ENCODE measurements at places on chromosomes 2 and 18. TPM values are rescaled to one million over a fixed set of nuclear protein-coding genes. Genes with fewer than 3 reads are reported as not detected.

DNA sequence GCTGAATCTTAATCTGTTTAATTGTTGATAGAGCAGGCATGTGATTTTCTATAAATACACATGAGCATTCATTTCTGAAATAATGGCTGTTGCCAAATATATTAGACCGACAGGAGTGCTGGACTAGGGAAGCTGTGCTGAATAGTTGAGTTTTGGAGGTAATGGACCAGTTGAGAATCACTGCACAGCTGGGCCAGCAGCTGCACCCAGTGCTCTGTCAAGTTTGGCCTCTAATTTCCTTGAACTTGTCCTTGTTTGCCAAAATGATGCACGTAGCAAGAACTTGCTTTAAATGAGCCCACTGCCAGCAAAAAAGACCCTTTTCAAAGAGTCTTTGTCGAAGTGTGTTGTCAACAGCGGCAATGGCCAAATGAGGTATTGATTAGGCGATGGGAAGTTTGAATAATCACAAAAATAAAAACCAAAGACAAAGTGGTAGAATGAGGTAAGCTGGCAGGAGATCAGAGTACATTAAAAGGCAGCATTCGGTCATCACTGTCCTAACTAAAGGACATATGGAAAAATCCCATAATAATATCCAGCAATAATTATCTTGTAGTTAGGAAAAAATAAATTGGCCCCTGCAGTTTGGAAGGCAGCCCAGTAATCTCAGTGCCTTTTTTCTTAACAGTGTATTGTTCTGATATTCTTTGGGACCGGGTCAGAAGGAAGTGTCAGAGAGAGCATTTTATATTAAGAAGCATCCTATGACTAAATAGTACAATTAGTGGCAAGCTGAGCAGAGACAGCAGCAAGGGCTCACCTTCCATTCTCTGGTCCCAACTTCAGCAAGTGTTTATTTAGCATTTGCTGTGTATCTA is 126.2 kb downstream of the RAPGEF4 start:
- H3K27ac ChIP-seq, result no peak overlapping the region
- no peak overlapping the region for H3K4me3 ChIP-seq
- H3K4me1 ChIP-seq, result peaks cover 7% of the 10 kb centered on the region
- no peak for DNase-seq
- no peaks in the 10 kb centered on the region for H3K36me3 ChIP-seq

- no peaks in the 10 kb centered on the region for H3K36me3 ChIP-seq
- no peak overlapping the region for H3K4me3 ChIP-seq
- no peak overlapping the region for H3K27ac ChIP-seq
- H3K4me1 ChIP-seq, result no peaks in the 10 kb centered on the region
These were observed 318.9 kb upstream of the TRIB2 start for GRCh38 chr2:12397854-12398253.

DNA sequence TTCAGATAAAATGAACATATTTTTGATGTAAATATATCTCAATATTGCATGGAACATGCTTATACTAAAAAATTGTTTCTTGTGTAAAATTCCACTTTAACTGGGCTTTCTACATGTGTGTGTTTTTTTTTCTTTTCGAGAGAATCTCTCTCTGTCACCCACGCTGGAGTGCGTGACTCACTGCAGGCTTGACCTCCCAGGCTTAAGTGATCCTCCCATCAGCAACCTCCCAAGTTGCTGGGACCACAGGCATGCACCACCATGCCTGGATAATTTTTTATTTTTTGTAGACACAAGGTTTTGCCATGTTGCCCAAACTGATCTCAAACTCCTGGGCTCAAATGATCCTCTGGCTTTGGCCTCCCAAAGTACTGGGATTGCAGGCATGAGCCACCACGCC is 254.6 kb downstream of the LOXHD1 start:
- H3K27ac ChIP-seq, result no peak overlapping the region
- DNase-seq, result no peak
- H3K36me3 ChIP-seq, result no peaks in the 10 kb centered on the region
- H3K4me3 ChIP-seq, result no peak overlapping the region
- no peaks in the 10 kb centered on the region for H3K27me3 ChIP-seq

The LIMS2 gene
- 148 TPM for total RNA-seq

- no peak for DNase-seq
- no peaks in the 10 kb centered on the region for H3K4me1 ChIP-seq
- no peaks in the 10 kb centered on the region for H3K36me3 ChIP-seq
- H3K27me3 ChIP-seq, result no peaks in the 10 kb centered on the region
- H3K4me3 ChIP-seq, result no peak overlapping the region
These were observed 129.8 kb downstream of the BCL2L11 start for GRCh38 chr2:111250448-111251030.

The SPTBN1 gene
- total RNA-seq, result 601 TPM

The GRHL1 gene
- 6.5 TPM for total RNA-seq

The STON1 gene
- 33.4 TPM for total RNA-seq

GRCh38 chr2:145897151-145897550 is 1377.2 kb upstream of the ZEB2 start:
- DNase-seq, result no peak
- no peaks in the 10 kb centered on the region for H3K27me3 ChIP-seq
- no peaks in the 10 kb centered on the region for H3K36me3 ChIP-seq
- H3K4me1 ChIP-seq, result no peaks in the 10 kb centered on the region
- no peak overlapping the region for H3K27ac ChIP-seq
- H3K4me3 ChIP-seq, result no peak overlapping the region

DNA sequence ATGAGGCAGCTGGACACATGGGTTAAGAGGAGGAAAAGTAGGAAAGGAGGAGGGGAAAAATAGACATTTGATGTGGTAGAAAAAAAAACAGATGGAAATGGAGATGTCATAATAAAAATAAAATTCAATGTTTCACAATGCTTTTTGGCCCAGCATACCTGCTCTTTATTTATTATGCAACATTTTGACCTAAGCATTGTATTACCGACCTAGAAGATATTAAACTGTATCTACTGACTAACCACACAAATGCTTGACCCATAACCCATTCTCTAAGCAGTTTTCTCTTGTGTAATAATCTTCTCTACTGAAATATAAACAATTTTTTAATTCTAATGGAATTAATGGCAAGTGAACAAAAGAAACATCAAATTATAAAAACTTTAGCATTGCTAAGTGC is 362.3 kb downstream of the FBXO15 start:
- no peaks in the 10 kb centered on the region for H3K4me1 ChIP-seq
- H3K4me3 ChIP-seq, result no peak overlapping the region
- H3K27me3 ChIP-seq, result no peaks in the 10 kb centered on the region

DNA sequence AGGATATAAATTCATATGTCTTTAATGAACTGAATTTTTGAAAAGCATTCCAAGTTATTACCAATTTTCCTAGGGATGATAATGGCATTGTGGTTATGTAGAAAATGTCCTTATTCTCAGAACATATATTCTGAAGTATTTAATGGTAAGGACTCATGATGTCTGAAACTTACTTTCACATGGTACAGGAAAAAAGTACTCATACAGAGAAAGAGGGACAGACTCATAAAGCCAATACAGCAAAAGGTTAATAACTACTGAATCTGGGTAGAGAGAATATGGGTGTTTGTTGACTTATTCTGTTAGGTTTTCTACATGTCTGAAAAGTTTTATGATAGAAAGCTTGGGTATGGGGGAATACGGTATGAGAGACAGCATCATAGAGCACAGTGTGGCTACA is 84.3 kb upstream of the SERTAD2 start:
- no peaks in the 10 kb centered on the region for H3K36me3 ChIP-seq
- no peak overlapping the region for H3K4me3 ChIP-seq
- DNase-seq, result no peak
- H3K27ac ChIP-seq, result no peak overlapping the region
- no peaks in the 10 kb centered on the region for H3K27me3 ChIP-seq
- no peaks in the 10 kb centered on the region for H3K4me1 ChIP-seq

The RTP5 gene
- total RNA-seq, result not detected

The DHRS9 gene
- 6.1 TPM for total RNA-seq

- H3K4me1 ChIP-seq, result no peaks in the 10 kb centered on the region
- H3K27ac ChIP-seq, result no peak overlapping the region
- no peak overlapping the region for H3K4me3 ChIP-seq
- H3K36me3 ChIP-seq, result no peaks in the 10 kb centered on the region
- no peaks in the 10 kb centered on the region for H3K27me3 ChIP-seq
- DNase-seq, result no peak
These were observed 366.5 kb upstream of the POU3F3 start for GRCh38 chr2:104487366-104487765.

- no peaks in the 10 kb centered on the region for H3K27me3 ChIP-seq
- DNase-seq, result no peak
- no peaks in the 10 kb centered on the region for H3K36me3 ChIP-seq
- H3K27ac ChIP-seq, result no peak overlapping the region
These were observed 10.5 kb downstream of the TM4SF20 start for GRCh38 chr2:227368574-227368973.

- DNase-seq, result no peak
- no peak overlapping the region for H3K4me3 ChIP-seq
- no peaks in the 10 kb centered on the region for H3K4me1 ChIP-seq
- H3K36me3 ChIP-seq, result no peaks in the 10 kb centered on the region
- H3K27me3 ChIP-seq, result no peaks in the 10 kb centered on the region
These were observed 240.9 kb downstream of the RNF152 start for GRCh38 chr18:61651880-61652268.

- H3K27ac ChIP-seq, result no peak overlapping the region
- H3K27me3 ChIP-seq, result no peaks in the 10 kb centered on the region
- no peaks in the 10 kb centered on the region for H3K36me3 ChIP-seq
- DNase-seq, result no peak
- no peak overlapping the region for H3K4me3 ChIP-seq
These were observed 17.4 kb downstream of the SLC38A11 start for GRCh38 chr2:164937864-164938401.

DNA sequence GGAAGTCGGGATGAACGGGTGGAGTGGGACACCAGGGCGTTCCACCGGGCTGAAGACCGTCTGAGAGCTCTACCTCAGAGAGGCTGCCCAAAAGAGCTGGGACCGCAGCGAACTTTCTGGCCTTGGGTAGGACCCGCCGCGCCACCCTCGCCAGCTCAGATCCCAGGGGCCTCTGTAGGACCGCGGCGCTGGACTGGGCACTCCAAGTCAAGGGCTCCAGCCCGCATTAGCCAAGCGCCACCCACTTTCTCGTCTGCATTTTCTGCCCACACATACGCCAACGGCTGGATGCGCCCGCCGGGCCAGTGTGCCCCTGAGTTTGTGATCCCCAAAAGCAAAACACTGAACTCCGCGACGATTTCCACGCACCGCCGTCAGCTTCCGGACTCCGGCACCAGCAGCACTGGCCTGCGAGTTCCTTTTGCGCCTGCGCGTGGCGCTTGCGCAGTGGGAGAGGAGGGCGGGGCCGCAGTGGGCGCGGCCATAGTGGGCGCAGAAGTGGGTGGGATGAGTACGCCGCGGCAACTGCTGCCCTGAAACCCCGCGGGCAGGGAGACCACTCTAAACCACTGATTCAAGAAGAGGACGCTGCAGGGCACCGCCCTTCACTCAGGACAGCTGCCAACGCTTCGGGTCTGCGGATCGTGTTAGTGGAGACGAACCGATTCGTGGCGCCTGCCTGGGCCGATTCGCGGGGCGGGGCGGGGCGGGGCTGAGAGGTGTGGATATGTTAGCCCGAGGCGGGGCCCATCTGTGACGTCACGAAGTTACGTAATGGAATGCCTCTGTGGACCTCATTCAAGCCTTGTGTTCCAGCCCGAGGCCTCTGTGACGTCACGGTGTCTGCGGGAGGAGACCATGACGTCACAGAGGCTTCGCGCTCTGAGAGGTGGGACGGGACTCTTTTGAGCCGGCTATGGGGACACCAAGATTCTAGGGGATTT is 10.5 kb downstream of the OSR1 start:
- H3K27me3 ChIP-seq, result peaks cover 34% of the 10 kb centered on the region
- peaks cover 34% of the 10 kb centered on the region for H3K4me1 ChIP-seq

DNA sequence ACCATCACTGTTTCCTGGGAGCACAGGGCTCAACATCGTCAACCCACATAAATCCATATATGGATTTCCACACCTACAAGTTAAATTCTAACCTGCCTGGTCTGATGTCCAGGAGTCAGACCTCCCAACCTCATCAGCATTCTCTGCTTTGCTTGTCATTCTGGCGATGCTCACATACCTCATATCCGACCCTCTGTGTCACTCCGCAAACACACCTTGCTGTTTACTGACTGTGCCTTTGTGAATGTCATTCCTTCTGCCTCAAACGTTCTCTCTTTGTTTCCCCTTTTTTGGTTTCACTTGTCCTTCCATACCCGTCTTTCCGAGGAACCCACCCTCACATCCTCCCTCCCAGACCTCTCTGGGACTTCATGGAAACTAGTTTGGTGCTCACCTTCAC is 187.1 kb downstream of the ACTR3 start:
- H3K4me3 ChIP-seq, result no peak overlapping the region
- H3K27me3 ChIP-seq, result no peaks in the 10 kb centered on the region

GRCh38 chr18:61551586-61551985 is 218.4 kb downstream of the CDH20 start:
- H3K27me3 ChIP-seq, result no peaks in the 10 kb centered on the region
- no peak for DNase-seq
- no peaks in the 10 kb centered on the region for H3K4me1 ChIP-seq
- no peaks in the 10 kb centered on the region for H3K36me3 ChIP-seq
- H3K27ac ChIP-seq, result no peak overlapping the region

The CDH19 gene
- 1.2 TPM for total RNA-seq

The INPP5D gene
- 32.0 TPM for total RNA-seq

DNA sequence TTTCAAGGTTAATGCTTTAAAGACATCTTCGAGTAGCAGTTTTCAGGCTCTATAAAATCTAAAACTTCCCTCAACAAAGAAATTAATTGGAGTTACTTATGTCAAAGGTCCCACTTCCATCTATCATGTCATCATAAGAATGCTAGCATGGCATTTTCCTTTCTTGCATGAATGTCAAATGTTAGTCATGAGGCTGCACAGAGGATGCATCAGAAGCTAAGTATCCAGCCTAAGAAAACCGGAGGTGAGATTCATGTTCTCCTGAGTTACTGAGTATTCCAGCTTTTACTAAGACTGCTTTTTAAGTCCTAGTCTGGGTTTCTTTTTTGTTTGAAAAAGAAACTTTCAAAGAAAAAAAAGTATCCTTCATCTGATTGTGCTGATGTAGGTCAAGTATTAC is 130.6 kb upstream of the CDH19 start:
- DNase-seq, result no peak
- no peak overlapping the region for H3K27ac ChIP-seq
- no peak overlapping the region for H3K4me3 ChIP-seq
- H3K4me1 ChIP-seq, result no peaks in the 10 kb centered on the region
- no peaks in the 10 kb centered on the region for H3K36me3 ChIP-seq
- H3K27me3 ChIP-seq, result no peaks in the 10 kb centered on the region

GRCh38 chr18:28040211-28040610 is 136.7 kb downstream of the CDH2 start:
- H3K4me3 ChIP-seq, result no peak overlapping the region
- H3K36me3 ChIP-seq, result no peaks in the 10 kb centered on the region
- no peak for DNase-seq
- H3K27me3 ChIP-seq, result no peaks in the 10 kb centered on the region
- no peaks in the 10 kb centered on the region for H3K4me1 ChIP-seq

GRCh38 chr2:171178993-171179392 is 18.3 kb upstream of the TLK1 start:
- DNase-seq, result no peak
- no peaks in the 10 kb centered on the region for H3K4me1 ChIP-seq
- no peaks in the 10 kb centered on the region for H3K36me3 ChIP-seq
- no peak overlapping the region for H3K27ac ChIP-seq
- H3K4me3 ChIP-seq, result no peak overlapping the region

- DNase-seq, result no peak
- no peak overlapping the region for H3K27ac ChIP-seq
- H3K27me3 ChIP-seq, result no peaks in the 10 kb centered on the region
- no peaks in the 10 kb centered on the region for H3K4me1 ChIP-seq
- H3K36me3 ChIP-seq, result no peaks in the 10 kb centered on the region
These were observed 47.4 kb upstream of the NXPH2 start for GRCh38 chr2:138827426-138828054.

The ANKRD29 gene
- total RNA-seq, result 56.5 TPM

GRCh38 chr2:177422271-177422670 is 29.7 kb downstream of the AGPS start:
- H3K4me3 ChIP-seq, result no peak overlapping the region
- H3K27ac ChIP-seq, result no peak overlapping the region
- H3K27me3 ChIP-seq, result no peaks in the 10 kb centered on the region
- peaks cover 10% of the 10 kb centered on the region for H3K4me1 ChIP-seq
- H3K36me3 ChIP-seq, result no peaks in the 10 kb centered on the region

The IL36A gene
- total RNA-seq, result not detected

All from lower lobe of right lung (tissue), 2 donors.